ENCODE measurements at places on chromosomes 6 and 20.

DNA sequence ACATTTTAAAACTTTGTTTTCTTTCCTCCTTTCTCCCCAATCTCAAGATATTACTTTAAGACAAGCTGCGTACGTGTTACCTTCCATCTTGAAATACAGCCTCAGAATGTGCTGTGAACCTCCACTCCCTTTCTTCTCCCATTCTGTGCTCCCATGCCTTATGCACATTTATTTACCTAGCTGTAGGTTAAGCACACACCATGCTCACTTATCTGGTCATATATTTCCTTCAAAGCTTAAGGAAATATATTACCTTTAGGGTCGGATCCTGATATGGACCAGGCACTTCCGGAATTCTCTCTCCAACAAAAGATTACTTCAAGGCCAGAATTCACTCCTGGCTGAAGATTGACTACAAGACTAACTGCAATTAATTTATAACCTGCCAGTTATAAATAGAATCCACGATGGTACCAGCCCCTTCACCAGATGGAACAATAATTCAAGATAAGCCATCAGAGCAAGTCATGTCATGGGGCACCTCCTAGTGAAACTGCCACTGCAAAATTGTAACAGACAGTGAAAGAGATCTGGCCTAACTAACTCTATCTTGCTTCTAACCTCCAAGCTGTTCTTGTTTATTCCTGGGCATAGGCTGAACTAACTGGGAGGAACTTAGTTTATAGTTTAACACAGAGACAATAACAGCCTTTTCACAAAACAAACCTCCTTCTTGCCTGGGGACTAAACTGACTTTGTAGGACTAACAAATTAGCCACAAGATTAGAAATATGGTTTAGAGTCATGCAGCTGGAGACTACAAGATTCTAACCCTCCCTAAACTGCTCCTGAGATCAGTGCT is 47.5 kb downstream of the OR2B6 start:
- DNase-seq = no peak

- peak; percentile 95 for DNase-seq
Observed at GRCh38 chr20:33561692-33562601, 72.1 kb downstream of the CBFA2T2 start.

- peak; percentile 28 for DNase-seq
Observed at GRCh38 chr6:132236281-132236680, 165.0 kb downstream of the MOXD1 start.

DNA sequence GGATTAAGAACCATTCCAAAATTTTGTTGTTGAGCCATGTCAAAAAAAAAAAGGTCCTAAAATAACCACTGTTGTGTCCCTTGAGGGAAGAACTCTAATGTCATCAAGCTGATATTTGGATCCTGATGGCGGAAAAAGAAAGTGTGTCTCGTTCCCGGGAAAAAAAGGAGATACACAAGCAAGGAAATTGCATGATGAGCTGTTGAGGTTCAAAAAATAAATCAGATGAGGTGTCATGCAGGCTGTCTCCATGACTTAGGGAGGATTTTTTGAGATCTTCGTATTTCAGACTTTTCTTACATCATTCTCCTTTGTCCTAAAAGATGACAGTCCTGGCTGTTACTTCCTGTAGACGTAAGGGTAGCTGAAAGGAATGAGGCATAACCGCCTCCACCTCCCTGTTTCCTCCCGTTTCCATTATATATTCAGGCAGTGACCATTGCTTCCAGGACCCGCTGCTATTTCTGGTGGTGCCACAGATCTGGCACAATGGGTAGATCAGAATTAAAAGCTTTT is 117.3 kb upstream of the TNFAIP3 start:
- no peak for DNase-seq

GRCh38 chr20:41306061-41306727 is 11.3 kb downstream of the ZHX3 start:
- DNase-seq = no peak

DNA sequence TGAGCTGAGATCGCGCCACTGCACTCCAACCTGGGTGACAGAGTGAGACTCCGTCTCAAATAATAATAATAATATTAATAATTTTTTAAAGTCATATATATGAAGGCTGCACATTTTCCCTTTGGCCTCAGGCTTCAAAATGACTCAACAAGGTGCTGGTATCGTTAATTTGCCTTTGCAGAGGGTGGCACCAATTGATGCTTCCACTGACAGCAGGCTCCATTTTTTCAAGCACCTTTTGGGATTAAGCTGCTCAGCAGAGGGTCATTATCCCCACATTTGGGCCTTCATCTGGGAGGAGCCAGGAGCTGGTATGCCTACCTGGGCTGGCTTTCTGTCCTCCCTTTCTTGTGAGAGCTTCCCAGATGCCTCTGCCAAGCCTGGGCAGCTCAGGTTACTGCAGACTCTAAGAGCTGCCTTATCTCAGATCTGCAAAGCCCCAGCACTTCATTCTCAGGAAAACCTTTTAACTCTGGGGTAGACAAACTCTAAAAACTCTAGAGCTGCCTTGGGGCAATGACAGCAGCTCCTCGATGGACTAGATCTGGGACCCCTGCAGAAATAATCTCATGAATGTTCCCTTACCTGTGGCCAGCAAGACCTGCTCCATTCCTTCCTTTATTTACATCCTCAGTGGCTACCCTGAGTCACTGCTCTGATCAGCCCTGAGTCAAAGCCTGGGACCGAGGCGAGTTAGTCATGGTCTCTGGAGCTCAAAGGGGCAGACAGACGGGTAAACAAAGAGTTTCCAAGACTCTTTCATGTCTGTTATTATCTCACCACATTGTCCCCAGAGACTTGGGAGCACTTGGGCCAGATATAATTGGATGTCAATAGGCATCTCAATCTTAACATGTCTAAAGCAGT is 80.0 kb upstream of the EYA2 start:
- peak; percentile 85 for DNase-seq

DNA sequence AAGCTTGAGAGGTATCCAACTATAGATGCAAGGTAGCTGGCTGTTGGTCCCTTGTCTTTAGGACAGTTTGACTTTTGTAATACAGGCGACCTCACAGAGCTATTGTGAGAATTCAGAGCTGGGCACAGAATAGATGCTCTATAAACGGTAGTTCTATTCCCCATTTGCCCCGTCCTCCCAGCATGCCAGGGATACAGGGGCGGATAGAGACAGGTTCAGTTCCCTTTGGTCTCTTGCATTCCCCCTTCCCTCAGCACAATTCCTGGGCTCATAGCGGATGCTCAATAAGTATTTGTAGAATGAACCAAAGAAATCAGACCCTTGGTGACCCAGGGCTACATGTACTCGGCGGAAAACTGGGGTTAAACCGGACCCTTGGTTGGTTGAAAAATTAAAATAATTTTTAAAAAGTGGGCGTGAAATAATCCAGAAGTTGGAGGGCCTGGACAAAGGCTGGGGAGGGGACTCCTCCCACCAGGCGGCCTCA is 707 bp upstream of the TOP1 start:
- DNase-seq = no peak

GRCh38 chr20:49482621-49483017 is at the start of gene KCNB1:
TSS of gene KCNB1 (minus strand) at chr20:49482668. CDS start at chr20:49482480, 188 bp downstream.
- DNase-seq = peak; percentile 48

DNA sequence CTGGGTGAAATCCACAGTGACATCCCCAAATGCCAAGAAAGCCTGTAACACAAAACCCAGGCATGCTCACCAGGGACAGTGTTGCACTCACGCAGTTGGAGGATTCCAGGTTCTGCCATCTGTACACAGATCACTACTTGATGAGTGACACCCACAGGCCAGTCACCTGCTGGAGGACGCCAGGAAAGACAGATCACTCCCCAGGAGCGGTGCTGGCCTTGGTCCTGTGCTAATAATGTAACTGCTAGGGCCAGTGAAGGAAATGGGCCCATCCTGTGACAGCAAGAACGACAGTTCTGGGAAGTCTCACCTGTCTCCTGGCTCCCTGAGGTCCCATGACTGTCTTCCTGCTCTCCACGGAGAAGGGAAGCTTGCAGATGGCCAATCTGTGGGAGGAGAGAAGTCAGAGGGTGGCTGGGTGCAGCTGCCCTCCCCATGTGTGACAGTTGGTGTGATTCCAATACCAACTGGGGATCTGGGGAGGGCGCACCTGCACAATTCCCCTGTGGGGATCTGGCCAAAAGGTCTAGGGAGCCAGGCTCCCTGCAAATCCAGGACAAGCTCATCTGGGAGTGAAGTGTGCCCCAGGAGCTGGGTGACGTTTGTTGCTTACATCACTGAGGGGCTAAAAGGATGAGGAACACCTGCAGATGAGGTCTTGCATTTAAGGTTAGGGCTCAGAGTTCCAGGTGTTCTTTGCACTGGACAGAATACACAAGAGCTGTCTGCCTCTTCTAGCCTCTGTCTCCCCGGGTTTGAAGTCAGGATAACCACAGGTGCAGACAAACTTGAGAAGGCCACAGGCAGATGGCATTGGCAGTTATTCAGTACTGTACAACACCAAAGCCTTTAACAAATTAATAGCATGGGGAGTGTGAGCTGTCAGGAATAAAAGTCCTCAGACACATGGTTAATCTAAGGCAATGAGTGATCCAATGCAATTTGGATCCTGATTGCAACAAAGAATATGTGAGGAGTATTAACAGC is 10.3 kb downstream of the ZNF337 start:
- DNase-seq = no peak

DNA sequence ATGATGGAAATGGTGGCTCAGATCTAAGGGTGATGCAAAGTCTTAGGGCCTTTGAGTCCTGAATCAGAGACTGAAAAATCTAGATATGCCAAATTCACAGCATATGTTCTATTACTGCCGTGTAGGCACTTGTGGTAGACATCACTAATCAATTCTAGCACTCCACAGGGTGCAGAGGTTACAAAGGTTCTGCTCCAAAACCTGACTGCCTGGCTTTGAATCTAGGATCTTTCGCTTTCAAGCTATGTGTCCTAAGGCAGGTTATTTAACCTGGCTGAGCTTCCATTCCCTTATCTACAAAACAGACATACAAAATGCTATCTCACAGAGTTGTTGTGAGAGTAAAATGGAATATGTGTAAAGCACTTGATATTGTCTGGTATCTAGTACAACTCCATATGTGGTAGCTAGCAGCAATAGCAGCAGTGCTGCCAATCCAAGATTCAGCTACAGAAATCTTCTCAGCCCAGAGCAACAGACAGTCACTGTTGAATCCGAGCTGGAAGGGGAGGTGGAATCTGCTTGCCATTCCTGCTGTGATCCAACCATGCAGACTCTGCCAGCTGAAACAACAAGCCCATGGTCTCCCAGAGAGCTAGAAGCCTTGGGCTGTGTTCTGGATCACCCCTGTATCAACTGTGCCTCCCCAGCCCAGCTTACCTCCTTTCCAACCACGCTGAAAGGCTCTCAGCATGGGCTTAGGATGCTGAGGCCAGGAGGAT is 206.9 kb downstream of the TFAP2C start:
- no peak for DNase-seq

DNA sequence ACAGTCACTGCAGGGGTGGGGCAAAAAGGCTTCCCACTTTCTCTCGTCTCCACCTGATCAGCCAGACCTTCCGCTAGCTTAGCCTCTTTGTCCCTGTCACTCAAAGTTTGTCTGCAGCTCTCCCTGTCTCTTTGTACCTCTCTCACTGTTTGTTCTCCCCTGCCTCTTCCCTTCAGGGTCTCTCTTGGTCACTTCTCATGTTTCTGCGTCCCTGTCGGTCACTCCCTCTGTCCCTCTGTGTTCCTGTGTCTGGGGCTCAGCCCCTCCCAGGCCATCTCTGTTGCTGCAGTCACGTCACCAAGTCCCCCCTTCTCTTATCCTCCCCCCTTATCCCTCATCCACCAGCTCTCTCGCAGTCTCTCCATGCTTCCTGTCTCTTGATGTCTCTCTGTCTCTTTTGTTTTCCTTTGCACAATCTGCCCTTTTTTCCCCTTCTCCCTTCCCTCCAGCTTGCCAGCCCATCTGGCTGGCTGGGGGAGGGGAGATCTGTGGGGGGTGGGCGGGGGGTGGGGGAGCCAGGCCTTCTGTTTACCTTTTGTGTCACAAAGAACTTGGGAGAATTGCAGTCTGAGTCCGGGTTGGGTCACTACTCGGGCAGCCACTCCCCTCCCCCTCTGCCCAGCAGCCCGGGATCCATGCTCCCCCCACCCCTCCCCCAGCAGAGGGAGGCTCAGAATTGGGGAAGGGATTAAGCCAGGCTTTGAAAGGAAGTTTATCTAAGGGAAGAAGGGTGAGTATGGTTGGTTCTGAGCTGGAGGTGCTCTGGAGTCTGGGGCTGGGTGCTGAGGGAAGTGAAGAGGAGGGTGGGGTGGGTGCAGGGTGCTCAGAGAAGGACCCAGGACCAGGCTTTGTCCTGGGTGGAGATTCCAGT is 32.3 kb downstream of the FOXP4 start:
- DNase-seq = peak; percentile 58

DNA sequence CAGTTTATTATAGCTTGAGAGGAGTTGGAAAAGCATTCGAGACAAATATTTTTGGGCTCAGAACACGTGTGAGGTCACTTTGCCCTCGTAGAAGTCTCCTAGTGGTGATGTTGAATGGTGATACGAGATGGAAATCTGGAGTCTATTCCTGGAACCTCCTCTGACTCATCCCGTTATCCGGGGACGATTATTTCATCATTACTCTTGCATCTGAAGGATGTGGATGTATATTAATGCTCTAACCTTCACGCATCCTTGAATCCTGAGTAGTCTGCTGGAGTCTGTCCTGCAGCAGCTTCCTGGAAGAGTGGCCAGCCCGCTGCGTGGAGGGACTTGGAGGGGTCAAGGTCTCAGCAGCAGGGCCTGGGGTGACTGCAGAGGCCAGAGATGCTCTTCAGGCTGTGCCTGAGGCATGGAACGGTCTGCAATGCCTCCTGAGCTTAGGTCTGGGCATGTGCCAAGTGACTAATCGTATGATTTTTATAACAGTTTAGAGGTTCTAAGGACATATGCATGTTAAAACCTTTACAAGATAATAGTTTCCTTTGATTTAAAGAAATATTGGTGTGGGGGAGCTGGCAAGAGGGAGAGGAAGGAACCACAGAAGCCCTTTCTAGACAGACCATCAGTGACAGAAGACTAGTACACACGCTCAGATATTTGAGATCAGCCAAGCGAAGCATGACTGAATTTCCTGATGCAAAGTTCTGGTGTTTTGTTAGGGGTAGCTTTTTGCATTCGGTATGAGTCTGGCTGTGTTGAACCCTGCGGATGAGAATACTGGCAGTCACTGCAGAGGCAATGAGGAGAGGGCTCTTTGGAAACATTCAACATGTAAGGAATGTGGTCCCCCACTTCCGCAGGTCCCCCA is 400.2 kb downstream of the QKI start:
- peak; percentile 82 for DNase-seq

DNA sequence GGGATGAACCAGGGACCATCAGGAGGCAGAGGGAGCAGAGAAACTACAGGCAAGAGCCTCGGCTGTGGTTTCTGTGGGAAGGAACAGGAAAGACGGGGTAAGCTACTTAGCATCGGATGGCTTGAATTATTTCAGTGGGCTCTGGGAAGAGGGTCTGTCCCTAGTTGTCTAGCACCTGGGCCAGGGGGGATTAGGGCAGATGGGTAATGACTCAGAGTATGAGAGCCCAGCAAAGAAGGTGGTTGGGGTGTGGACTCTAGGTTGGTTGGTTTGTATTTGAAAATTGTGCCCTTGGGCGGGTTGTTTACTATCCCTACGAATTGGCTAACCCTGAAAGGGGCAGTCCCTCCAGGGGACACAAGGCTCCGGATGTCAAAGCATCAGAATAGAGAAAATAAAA is 148.5 kb upstream of the TAB2 start:
- DNase-seq = no peak
